Mammary epithelial cell (primary cell): ENCODE measurements at places on chromosomes 16 and 17.

- DNase-seq, result no peak
These were observed 201.2 kb upstream of the CACNG3 start for GRCh38 chr16:24054741-24055491.

DNA sequence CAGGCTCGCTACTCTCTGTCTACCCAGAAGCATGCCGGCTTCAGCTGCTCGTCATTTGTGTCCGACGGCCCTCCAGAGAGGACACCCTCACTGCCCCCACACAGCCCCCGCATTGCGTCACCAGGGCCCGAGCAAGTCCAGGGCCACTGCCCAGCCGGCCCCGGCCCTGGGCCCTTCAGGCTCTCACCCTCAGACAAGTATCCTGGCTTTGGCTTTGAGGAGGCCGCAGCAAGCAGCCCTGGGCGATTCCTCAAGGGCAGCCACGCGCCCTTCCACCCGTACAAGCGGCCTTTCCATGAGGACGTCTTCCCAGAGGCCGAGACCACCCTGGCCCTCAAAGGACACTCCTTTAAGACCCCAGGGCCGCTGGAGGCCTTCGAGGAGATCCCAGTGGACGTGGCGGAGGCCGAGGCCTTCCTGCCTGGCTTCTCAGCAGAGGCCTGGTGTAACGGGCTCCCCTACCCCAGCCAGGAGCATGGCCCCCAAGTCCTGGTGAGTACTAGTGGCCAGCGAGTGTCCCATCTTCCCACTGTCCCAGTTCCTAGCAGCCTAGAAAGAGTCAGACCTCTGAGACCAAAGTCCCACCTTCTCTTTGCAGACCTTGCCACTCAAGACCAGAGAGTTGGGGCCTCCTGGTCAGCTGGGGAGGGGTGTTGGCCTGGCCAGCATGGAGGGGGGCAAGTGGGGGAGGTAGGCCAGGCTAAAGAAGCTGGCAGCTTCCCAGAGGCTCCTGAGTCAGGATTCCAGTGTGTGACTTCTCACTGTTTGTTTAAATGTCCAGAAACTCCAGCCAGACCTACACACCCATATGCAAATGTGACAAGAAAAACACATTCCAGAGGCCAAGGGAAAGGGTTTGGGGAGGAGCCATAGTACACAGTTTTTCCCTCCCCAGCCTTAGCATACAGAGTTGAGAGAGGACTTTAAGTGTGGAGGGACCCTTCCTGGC lies 18.6 kb downstream of the FOXN1 start:
- peak; percentile 70 for DNase-seq

- DNase-seq, result no peak
These were observed 16.5 kb downstream of the FCSK start for GRCh38 chr16:70470927-70471341.

DNA sequence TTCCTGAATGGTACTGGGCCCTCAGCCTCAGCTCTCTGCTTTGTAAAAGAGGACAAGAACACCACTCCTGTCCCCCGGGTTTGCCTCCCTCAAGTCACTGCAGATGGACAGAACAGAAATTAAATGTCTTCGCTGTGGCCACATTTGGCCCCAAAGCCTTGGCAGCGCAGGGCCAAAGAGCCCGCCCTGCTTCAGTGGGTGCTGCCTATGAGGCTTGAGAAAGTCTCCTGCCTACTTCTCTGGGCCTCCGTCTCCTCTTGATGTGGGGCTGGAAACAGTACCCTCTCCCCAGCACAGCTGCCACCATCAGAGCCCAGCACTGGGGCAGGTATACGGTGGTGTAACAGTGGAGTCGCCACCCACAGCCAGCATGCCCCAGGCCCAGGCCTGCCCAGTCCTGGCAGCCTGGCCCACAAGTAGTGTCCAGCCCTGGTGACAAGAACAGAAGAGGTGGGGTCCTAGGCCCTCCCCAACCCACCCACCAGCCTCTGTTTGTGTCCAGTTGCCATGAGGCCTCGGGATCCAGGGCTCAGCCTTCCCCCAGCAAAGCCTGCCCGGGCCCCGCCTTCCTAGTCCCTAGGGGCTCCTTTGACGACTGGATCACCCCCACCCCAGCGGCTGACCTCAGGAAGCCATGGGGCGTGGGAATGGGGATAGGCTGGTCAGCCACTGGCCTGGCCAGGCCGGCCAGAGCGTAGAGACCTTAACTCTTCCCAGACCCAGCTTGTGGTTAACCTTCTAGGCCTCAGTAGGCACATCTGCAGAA lies 3.9 kb upstream of the TPPP3 start:
- DNase-seq, result no peak

GRCh38 chr17:62704381-62704971 lies 77.0 kb downstream of the MRC2 start:
- peak; percentile 92 for DNase-seq

DNA sequence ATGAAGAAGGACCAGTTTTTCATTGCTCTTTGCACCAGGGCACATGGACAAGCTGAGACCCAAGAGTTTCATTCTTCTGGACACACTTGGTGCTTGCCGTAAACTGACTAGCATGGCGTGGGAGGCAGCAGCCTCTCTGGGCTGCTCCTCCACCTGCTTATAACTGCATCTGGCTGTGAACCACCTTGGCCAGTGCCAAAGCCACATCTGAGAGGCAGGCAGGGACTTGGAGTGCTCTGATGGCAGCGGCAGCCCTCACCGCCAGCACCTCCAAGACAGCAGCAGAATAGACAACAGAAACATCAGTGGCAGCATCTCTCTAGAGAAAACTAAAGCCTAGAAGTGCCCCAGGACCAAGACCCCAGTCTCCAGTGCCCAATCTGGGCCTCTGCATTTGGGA lies 4.7 kb downstream of the KRT37 start:
- peak; percentile 42 for DNase-seq

DNA sequence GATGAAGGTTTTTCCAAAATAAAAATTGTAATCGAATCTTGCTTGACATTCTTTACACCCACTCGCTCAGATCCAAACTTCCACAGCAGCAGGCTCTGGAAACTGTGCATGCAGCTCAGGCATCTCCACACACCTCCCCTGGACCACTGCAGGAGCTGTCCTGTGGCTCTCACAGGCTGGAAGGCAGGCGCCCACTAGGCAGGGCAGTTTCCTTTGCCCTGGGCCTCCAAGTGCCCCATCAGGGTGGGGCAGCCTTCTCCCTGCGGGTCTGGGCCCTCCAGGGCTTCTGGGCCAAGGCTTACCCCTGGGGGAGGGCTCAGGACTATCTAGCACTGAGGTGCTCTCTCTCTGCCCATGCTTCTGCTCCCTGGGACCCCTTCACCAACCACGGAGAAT lies 114.5 kb upstream of the RPL38 start:
- no peak for DNase-seq

GRCh38 chr16:797120-797420 lies 3.5 kb downstream of the GNG13 start:
- no peak for DNase-seq

DNA sequence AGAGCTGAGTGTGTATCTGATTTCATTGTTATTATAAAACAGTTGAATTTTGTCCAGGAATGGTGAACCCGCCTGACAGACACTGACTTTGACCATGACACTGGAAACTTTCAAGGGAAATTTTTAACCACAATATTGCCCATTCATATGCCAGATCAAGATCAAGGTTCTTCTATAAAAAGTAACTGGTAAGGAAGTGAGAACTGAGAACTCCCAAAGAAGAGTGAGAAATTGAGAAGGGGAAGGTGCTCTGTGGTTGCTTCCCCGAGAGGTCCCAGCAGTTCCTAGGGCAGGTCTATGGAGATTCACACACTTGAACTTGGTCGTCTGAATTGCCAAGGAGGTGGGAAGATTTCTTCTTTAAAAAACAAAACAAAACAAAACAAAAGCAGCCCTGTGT lies 27.3 kb downstream of the SLC6A4 start:
- no peak for DNase-seq

DNA sequence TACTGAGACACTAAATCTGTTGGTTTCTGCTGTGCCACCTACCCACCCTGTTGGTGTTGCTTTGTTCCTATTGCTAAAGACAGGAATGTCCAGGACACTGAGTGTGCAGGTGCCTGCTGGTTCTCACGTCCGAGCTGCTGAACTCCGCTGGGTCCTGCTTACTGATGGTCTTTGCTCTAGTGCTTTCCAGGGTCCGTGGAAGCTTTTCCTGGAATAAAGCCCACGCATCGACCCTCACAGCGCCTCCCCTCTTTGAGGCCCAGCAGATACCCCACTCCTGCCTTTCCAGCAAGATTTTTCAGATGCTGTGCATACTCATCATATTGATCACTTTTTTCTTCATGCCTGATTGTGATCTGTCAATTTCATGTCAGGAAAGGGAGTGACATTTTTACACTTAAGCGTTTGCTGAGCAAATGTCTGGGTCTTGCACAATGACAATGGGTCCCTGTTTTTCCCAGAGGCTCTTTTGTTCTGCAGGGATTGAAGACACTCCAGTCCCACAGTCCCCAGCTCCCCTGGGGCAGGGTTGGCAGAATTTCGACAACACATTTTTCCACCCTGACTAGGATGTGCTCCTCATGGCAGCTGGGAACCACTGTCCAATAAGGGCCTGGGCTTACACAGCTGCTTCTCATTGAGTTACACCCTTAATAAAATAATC lies 14.6 kb downstream of the STH start:
- DNase-seq, result peak; percentile 22

GRCh38 chr17:64538508-64539130 lies 31.8 kb downstream of the CEP95 start:
- DNase-seq, result no peak
